ENCODE measurements at places on chromosomes 5 and 9.
A peak's percentile ranks its signal among the peaks of the same experiment; 100 is the strongest.

- DNase-seq, result no peak
Observed at GRCh38 chr5:157182143-157182757, 1.6 kb downstream of the ITK start.

DNA sequence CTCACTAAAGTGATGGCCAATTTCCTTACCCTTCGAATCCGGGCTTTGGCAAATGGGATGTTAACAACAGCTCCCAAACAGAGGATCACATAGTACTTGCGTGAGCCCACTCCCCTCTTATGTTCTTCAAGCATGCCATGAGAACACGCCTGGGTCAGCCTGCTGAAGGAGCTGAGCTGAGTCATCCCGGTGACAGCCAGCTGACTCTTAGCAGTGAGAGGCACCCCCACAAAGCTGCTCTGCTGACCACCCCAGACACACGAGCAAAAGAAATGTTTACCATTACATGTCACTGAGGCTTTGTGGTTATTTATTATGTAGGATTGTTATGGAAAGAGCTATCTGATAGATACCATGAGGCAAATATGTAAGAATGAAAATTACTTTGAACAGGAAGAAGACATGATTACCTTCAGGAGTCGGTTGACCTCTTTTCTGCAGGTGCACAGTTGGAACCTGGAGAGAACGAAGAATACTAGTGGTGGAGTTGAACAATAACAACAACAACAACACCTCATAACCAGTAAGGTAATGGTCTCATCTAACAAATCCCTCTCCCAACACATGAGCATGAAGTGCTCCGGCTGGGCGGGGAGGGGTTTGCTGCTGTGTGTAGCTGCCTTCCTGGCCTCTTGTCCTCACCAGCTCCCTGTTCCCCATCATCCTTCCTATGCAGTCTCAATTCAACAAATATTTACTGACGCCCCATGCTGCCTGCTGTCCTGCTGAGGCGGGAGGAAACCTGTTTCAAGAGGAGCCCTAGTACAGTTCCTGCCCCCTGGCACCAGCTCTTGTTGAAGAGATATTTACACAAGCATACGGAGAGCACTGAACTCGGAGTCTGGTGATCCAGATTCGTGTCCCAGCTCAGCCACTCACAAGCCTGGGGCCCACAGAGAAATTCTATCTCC lies 69.4 kb upstream of the LHFPL2 start:
- DNase-seq, result no peak

DNA sequence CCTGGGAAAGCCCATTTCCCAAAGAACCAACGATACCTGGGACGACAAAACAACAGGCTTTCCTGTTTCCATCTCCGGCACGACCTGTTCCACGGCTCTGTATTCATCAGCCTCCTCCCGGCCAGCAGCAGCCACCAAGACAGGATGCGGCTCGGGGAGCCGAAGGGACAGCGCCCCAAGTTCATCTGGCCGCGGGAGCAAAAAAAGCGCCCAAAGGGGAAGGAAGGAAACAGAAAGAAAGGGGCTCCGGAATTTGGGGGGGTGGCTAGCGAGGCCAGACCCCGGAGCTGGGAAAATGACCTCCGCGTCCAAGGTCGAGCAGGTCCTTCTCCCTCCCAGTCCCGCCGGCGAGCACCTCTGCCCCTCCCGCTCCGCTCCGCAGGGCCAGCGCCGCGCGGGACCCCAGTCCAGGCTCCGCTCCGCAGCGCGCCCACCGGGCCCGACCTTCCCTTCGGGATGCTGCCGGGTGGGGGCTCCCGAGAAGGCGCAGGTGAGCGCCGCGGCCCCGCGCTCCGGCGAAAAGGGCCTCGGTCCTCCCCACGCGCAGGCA lies 608 bp downstream of the ELOVL7 start:
- DNase-seq, result no peak

DNA sequence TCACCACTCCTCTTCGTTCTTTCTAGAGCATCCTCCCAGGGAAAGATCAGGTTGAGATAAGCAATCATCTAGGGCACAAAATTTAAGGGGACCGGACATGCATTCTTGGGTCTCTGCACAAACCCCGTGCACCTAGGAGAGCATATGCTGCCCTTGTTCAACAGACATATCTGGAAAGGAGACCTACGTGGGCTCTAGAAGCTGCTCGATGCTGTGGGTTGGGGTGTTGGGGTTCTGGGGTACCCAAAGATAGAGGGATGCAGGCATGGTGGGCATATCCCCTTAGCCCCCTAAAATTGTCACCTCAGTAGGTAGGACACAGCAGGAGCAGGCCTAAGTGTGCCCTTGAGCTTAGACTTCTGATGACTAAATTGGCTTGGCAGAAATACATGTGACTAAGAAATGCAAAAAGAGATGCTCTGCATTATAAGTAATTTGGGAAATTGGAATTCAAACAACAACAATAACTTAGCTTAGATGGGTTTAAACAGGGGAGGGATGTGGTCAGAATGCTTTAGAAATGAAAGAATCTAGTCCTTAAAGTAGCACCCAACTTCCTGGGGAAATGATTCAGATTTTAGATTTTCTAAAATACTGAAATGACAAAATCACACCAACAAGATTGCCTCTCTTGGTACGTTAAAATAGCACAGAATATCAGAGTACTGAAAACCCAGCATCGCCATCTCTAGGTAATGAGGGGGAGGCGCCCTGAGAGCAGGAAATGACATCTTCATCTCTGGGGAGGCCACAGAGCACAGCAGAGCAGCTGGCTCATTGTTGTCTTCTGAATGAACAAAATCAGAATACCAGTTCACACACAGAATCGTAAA lies 172.3 kb downstream of the GNA14 start:
- peak; percentile 8 for DNase-seq

DNA sequence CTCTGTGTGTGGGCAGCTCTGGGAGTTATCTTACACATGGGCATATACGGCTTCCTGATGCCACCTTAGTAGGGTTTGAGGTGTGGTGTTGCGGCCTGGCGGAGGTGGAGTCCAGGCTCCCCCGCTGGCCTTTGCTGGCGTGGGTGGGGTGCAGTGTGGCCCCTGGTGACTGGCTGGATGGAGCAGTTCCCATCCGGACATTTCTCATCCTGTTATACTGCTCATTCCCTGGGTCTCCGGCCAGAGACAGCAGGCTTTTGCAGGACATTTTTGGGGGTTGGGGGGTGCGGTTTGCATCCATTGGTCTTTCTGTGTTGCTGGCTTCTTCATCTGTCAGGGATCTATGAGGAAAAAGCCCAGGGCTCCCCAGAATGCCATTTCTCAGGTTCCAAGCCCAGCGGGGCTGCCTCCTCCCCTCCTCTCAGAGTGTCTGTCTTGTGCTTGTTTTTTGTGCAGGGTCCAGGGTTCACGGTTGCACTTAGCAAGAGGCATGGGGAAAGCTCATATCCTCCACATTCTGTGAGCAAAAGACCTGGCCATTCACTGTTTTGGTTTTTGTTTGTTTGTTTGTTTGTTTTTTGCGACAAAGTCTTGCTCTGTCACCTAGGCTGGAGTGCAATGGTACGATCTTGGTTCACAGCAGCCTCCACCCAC lies 22.3 kb downstream of the NDUFS6 start:
- no peak for DNase-seq

- DNase-seq, result no peak
Observed at GRCh38 chr9:22010866-22011625, 1.9 kb upstream of the CDKN2B start.

GRCh38 chr5:134905246-134905996 lies 490 bp downstream of the PCBD2 start:
- peak; percentile 57 for DNase-seq

DNA sequence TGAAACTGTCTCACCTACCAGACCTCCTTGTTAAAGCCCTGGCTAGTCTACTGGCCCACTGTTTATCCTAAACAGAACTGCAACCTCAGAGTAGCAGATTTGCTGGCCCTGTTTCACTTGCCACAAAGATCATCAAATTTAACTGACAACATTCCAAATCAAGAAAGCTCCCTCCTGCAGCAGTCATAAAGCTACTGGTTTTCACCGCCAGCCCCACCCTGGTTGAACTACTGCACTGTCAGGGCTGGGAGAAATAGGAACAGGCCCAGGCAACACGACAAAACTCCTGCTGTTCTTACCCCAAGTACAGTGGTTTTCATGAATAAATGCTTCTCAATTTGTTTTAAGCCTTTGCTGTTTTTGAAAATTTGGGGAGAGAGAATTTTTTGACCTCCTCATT lies 63.0 kb downstream of the NR6A1 start:
- no peak for DNase-seq

DNA sequence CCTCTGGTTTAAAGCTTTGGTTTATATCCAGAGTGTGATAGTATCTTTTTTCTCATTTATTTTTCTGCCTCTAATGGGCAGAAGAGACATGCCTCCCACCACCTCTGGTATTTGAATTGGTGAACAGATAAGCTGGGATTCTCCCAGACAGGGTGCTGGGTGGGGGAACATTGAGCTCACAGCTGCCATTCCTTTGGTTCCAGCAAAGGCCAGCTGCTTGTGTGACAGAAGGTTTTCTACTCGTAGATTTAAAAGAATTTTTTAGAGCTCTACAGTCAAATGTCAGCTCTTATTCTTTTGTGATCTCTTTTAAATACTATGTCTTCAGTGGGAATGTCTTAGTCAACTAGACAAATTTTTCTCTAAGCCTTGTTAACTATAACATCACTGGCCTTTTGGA lies 54.7 kb upstream of the ADAMTS16 start:
- no peak for DNase-seq

- no peak for DNase-seq
Observed at GRCh38 chr9:32706004-32706724, 70.7 kb upstream of the TAF1L start.

DNA sequence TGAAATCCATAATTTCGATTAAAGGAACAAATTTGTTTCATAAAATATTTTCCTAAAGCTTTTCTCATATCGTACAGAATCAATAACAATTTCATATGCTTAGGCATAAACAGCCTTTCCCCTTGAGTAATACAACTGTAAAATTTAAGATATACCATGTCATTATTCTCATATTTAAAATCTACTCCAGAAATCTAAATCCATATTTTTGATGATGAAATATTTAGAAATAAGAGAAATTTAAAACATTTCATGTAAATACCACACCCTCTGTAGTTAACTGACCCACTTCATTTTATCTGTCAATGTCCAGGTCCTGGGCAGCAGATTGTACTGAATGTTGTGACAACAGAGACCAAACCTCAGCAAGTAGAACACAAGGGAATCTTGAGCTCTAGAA lies 5.1 kb downstream of the POC5 start:
- DNase-seq, result no peak

GRCh38 chr9:35267710-35268109 lies 105.9 kb downstream of the UNC13B start:
- no peak for DNase-seq

DNA sequence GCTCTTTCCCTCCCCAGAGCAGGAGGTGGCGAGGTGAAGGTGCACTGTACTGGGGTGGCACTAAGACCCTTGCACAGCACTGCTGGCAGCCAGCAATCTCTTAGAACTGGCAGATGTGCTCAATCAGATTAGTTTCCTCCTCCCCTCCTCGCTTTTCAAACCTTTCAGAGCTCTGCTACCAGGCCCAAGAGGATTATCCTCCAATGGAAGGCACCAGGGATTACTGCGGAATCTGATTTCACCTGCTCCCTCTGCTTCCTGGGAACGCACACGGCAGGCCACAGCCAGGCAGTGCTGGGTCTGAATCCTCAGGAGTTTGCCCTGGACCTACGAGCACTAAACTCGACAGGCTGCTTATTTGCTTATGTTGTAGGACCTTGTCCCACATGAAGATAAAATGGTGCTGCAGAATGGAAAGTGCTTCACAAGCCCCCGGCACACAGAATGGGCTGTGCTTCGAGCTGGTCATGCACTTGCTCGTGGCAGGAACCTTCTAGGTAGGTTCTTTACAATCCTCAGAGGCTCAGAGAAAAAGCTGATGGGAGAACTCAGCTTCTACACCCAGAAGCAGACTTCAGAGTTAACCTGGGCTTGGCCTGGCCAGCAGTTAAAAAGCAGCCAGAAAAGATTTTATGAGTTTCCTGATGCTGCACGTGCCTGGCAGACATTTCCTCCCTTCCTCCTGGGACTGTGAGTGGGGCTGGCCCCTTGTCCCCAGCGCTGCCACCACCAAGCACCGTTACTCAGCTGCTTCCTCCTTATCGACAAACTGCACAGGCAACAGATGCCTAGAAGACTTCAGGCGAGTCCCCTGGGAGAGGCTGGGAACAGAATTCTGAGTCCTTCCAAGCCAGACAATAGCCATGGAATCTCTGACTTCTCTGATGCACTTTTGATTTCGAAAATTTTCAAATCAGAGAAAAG lies 33.1 kb downstream of the FABP6 start:
- no peak for DNase-seq

DNA sequence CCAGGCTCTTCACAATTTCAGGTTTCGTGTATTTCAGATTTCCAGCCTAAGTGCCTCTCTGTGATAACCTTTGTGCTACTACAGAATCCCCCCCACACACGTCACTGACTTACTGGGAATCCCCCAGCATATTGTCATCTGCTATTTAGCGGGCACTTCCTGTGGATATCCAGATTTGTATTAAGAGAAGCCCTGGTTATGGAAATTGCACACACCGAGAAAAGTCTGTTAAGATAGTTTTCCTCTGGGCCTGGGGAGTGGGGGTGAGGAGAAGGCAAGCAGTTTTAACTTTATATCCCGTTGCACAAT lies 269.9 kb downstream of the MED10 start:
- no peak for DNase-seq

DNA sequence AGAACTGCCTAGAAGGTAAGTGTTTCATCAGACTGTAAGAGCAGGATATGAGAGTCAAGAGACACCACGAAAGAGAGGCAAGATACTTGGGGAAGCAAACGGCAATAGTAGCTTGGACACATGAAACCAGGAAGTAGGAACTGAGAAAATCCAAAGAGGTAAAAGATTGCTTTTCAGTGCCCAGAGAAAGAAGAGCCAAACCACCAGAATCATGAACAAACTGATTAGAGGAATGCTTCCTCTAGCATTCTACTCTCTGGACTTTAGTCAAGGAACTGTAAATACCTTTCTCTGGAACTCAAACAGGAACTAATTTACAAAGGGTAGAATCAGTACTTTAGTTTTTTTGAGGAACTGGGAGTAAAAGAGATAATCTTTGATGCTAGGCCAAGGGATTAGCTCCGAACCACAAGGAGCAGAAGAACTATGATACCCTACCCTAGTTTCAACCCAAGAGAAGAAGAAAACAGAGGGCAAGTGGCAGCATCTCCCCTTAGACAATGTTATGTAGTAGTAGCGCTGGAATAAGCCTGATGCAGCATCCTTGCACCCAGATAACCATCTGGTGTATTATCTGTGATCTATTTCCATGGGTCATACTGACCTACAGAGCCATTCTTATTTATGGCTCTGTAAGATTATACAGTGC lies 41.3 kb downstream of the EFCAB9 start:
- DNase-seq, result no peak

- peak; percentile 53 for DNase-seq
Observed at GRCh38 chr9:93020771-93021670, 37.5 kb upstream of the SUSD3 start.

DNA sequence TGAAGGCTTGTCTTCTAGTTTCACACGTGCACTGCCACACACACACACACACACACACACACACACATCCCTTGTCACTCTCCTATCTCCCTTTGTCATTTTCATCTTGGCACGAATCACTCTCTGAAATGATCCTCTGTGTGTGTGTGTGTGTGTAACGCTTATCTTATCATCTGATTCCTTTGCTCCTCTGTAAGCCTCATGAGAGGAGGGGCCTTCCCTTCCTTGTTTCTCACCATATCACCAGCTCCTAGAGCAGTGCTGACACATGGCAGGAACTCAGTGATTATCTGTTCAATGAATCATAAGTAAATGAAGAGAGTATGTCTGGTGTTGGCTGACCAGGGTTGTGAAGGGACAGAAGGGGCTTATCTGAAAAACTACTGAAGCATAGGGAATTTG lies 53.3 kb downstream of the PDE4D start:
- DNase-seq, result no peak

All from activated effector memory CD4-positive, alpha-beta T cell treated with Interleukin-2 at 50 U/mL for 16 hours (primary cell).